ENCODE measurements at places on chromosomes 12 and 14. TPM values are rescaled to one million over a fixed set of nuclear protein-coding genes. Genes with fewer than 3 reads are reported as not detected.
A peak's percentile ranks its signal among the peaks of the same experiment; 100 is the strongest.

- no peak for DNase-seq
These were observed 7.9 kb upstream of the PLEKHG6 start for GRCh38 chr12:6302621-6303020.

Gene SLC22A17
- total RNA-seq = 13.1 TPM

GRCh38 chr14:20409226-20409625 lies 4.1 kb downstream of the TEP1 start:
- DNase-seq = no peak

- DNase-seq = peak; percentile 61
These were observed 1.0 kb upstream of the DUSP6 start for GRCh38 chr12:89353188-89353822.

DNA sequence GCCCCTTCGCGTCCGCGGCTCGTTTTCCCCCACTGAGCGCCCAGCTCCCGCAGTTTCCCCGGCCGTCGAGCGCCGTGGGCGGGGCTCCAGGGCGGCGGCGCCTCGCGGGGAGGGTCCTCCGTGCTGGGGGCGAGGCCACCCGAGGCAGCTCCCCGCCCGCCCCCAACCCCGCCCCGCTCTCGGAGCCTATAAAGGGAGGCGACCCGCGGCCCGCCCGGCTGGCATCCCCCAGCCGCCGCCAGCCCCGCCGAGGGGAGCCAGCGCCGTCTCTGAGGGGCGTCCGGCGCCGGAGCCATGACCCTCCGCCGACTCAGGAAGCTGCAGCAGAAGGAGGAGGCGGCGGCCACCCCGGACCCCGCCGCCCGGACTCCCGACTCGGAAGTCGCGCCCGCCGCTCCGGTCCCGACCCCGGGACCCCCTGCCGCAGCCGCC lies at the start of gene TAMALIN:
Gene TAMALIN (plus strand): TSS at position 221 of the 432 bp plus-strand sequence. CDS start 74 bp downstream, at position 295.
- DNase-seq = no peak

DNA sequence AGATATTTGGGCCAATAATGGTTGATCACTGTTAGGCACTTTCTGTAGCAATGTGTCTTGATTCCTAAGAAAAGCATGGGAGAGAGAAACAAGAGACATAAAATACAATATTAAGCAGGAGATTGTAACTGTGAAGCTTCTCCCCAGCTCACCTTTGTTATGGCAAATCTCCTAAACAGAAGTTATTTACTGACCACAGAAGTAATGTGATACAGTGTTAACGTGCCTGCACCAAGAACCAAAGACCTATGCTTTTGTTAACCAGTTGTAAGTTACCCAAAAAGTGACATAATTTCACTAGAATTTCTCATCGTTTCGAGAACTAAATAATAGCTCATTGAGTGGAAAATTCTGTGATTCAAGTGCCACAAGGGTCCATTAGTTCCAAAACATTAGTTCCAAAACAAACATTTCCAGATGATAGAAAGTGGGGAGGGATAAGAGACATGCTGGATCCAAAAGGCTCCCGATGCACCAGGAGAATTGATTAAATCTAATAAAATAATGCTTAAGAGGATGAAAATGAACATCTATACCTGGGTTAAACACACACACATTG lies 14.3 kb downstream of the RERG start:
- DNase-seq = no peak

DNA sequence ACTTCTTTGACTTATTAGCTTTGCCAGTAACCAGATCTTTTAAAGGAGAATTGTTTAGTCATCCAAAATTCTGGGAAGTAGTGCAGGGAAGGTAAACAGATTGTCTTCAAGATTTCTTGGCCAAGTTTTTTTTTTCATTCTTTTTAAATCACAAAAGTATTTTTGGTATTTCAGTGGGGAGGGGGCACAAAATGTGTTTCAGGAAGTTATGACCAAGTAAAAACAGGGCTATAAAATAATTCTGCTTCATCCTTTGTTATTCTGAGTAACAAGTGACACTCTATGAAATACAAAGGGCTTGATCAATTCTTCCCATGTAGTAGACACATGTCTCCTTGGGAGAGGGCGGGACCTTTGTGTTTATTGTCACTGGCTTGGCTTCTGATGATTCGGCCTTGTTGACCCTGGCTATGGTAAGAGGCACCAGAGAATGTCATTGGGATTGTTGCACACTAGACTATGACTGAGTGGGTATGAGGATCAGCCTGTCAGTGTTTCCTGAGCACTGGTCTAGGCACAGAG lies 55.4 kb downstream of the SUSD6 start:
- DNase-seq = no peak

GRCh38 chr12:30019366-30020140 lies 235.8 kb upstream of the TMTC1 start:
- no peak for DNase-seq

DNA sequence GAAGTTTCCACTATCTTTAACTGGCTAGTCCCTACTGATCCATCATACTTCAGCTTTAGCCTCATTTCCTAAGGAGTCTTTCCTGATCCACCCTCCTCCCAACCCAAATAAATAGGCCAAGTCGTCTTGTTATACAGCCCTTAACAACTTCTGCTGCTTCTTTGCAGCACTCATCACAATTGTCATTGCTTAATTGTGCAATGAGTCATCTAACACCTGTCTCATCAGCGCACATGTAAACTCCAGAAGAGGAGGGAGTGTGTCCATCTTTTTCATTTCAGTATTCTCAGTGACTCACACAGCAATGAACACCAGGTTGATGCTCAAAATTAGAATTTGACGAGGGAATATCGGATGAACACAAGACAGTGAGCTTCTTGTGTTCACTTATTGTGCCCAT lies 87.3 kb downstream of the SUDS3 start:
- DNase-seq = no peak

GRCh38 chr12:105803292-105803691 lies 335.5 kb downstream of the NUAK1 start:
- DNase-seq = no peak

DNA sequence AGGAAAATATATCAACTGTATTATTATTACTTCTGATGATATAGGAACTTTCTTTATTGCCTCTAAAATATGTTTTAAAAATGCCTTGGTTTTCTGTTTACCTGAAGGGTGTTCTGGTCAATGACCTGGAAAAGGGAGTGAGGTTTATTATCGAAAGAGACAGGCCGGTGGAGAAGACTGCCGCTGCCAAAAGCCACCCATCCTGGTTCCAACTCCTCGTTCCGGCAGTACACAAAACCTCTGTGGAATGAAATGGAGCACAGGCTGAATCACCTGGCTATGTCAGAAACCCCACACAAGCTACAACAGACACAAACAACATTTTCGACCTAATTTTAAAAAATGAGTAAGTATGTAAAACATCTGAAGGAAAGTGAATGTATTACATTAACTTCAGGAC lies 73.6 kb downstream of the HECTD4 start:
- no peak for DNase-seq

- DNase-seq = no peak
These were observed 63.9 kb upstream of the PTGR2 start for GRCh38 chr14:73787486-73788316.

DNA sequence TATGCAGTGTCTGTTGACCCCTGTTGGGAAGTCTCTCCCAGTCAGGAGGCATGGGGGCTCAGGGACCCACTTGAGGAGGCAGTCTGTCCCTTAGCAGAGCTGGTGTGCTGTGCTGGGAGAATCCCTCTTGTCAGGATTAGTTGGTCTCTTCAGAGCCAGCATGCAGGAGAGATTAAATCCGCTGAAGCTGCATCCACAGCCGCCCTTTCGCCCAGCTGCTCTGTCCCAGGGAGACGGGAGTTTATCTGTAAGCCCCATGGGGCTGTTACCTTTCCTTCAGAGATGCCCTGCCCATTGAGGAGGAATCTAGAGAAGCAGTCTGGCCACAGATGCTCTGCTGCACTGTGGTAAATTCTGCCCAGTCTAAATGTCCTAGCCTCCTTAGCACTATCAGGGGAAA lies 13.1 kb upstream of the KLRC1 start:
- DNase-seq = no peak

Gene APOLD1
- total RNA-seq = 1.4 TPM

GRCh38 chr14:75236901-75237419 lies 41.7 kb upstream of the FOS start:
- DNase-seq = no peak

DNA sequence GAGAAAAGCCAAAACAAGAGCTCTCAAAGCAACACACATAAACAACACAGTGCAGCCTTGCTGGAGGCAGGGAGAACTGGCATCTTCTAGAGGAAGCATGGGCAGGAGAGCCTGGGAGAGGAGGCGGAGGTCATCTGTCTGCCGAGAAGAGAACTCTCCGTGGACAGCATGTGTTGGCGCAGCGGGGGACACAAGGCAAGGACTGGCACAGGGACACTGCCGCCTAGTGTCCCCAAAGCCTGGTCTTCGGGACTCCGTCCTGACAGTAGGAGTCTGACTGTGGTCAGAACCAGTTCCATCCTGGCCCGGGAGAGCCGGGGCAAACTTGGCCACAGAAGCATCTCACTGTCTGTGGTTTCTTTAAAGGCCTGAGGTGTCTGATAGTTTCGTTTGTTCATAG lies 47.3 kb downstream of the KCNA1 start:
- DNase-seq = no peak

Gene LALBA
- total RNA-seq = not detected

DNA sequence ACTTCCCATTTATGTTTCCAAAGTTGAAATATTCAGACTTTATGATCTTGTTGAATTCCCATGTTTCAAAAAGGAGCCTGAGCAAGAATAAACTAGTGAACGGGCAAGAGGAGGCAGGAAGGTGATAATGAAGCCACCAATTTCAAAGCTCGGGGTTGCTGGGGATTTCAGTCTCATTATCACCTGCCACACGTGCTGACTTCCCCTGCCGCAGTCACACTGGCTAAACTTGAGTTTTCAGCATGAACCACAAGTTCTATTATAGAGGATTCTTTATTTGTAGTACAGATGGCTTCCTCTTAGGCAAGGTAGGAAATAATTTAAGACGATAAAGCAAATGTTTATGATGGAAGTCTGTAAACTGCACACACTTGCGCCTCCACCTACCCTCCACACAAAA lies 18.1 kb upstream of the DIABLO start:
- no peak for DNase-seq

- no peak for DNase-seq
These were observed 33.4 kb upstream of the PLEKHG6 start for GRCh38 chr12:6276956-6277620.

- no peak for DNase-seq
These were observed 25.6 kb downstream of the TESC start for GRCh38 chr12:117073611-117074010.

DNA sequence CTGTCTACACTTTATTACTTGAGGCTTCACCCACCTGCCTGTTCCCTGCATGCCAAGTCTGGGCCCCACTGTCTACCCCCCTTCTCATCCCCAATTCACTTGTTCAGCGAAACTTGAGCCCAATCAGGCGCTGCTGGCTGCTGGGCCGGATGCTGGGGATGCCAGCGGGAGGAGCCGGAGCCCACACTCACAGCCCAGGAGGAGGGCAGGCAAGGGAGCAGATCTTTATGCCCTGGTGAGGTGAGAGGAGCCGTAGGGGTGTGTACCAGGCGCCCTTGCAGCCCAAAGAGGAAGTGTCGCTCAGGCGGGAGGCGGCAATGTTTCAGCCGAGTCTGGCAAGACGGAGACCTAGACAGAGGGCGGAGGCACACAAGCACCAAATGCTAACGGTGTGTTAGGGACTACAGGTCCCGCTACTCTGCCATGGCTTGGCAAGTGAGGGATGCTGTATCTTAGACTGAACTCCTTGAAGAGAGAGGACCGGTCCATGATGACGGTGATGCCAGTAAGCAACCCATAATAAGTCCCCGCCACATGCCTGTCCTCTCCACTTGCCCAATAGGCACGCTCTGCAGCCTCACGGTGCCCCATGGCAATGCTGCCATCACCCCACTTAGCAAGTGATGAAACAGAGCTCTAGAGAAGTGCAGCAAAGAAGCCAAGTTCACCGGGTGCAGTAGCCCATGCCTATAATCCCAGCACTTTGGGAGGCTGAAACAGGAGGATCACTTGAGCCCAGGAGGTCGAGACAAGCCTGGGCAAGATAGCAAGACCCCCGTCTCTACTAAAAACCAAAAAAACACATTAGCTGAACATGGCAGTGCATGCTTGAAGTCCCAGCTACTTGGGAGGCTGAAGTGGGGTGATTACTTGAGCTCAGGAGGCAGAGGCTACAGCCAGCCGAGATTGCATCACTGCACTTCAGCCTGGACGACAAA lies 41.6 kb downstream of the LRRC74A start:
- DNase-seq = no peak

DNA sequence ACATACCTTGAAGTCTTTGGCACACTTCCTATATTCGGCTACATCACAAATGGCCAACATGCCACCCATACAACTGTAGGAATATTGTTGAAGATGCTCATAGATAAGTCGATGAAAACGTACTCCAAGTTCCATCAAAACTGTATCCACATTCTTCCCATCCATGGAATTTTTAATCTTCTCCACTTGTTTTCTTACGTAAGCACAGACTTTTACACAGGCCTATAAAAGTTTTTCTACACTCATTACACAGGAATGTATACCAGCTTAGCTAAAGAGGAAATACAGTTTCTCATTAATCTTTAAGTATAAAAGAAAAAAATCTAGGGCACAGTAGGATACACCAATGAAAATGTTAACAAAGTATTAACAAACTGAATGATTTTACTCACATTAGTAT lies 59.1 kb downstream of the EXOC5 start:
- DNase-seq = peak; percentile 7

Gene BCL2L14
- not detected for total RNA-seq

DNA sequence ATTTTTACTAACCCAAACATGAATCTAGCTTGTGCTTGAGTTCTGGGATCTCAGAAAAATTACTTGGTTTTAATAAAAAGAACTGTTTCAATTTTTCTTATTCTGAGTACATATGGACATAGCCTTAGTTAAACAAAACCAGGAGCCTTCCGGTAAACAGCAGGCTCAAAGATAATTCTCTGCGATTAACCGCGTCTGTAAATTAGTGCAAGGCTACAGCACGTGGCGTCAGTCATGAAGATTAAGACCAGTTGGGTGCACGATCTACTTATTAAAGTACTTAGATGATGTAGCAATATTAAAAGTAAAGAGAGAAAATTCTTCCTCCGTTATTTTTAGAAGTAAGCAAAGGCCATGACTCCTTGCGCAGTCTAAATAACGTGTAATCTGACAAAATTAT lies 700 bp downstream of the KCNJ8 start:
- DNase-seq = no peak

Gene TEX52
- total RNA-seq = not detected

- peak; percentile 44 for DNase-seq
These were observed 145.1 kb upstream of the GRIP1 start for GRCh38 chr12:66823857-66824570.

DNA sequence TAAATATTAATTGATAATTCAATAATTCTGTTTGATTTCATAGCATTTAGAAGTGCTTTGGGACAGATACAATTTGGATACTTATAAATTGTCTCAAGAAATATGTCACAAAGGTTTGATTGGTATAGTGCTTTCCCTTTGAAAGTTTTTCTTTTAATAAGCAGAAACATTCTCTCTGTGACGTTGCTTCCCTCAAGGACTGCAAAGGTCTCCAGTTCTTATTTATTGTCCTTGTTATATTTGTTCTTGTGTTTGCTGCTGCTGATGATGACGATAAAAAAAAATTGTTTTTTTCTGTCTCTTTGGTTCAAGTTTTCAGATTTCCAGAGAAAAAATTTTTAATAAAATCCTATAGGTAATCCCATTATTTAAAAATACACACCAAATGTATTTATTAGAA lies 176.3 kb upstream of the CLEC14A start:
- no peak for DNase-seq

- DNase-seq = no peak
These were observed 21.6 kb upstream of the STAC3 start for GRCh38 chr12:57272337-57273151.

- DNase-seq = no peak
These were observed 14.4 kb downstream of the AREL1 start for GRCh38 chr14:74698465-74698864.

Gene HRK
- total RNA-seq = 3.5 TPM

Gene PLEKHD1
- 0.41 TPM for total RNA-seq

Gene RAD9B
- 1.2 TPM for total RNA-seq

- DNase-seq = no peak
These were observed 450.5 kb downstream of the TMEM117 start for GRCh38 chr12:44286336-44286735.
